ENCODE measurements at places on chromosomes 5 and 9.

DNA sequence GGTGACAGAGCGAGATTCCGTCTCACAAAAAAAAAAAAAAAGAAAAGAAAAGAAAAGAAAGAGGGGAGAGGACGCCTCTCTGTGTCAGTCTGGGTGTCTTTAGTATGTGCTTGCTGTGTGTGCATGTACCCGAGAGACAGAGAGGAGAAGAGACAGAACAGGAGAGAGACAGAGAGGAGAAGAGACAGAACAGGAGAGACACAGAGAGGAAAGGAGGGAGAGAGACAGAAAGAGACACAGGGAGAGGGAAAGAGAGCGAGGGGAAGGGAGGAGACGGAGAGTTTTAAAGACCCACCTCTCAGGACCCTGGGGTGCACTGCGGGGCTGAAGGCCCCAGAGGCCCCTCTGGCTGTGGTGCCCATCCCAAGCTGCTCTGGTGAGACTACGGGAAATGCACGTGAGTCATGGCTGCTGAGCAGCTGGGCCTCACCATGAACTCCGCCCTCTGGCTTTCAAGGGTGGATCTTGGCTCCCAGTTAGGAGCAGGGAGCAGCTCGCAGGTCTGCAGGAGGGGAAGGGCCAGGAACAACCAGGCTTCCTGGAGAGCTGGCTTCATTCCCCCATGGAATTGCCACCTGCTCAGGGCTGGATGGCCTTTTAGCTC is 7.9 kb downstream of the SLC6A3 start:
- DNase-seq, result peak; percentile 81

DNA sequence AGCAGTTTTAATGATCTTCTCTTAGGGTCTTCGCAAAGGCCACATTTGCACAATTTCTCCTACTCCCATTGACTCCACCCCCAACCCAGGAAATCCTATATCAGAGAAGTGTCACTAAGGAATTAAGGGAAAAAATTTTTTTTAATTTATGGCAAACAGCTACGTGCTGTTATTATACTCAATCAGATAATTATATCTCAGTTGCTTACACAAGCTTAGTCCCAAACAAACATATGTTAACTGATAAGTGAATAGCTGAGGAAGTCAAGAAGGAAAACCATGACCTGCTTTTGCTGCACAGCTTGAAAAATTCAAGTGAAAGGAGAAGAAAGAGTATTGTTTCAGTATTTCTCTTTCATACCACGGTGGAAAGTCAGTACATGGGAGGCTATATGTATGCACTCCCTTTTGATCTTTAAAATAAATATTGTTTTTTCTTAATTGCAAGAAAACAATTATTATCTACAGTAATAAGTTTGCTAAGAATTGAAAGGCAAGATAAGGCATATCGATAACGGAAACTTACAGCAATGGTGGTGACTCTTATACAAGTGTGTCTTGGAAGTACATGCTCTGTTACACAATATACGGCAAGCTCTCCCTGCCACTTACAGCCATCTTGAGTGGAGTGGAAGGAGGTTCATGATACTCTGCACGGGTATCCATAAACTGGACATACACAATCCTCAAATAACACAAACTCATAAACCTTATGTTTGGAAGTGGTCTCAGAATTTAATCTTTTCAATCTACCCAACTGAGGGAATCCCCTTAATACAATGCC is 167.9 kb upstream of the FREM1 start:
- no peak for DNase-seq

GRCh38 chr5:38045446-38045845 is 205.6 kb upstream of the GDNF start:
- DNase-seq, result no peak

DNA sequence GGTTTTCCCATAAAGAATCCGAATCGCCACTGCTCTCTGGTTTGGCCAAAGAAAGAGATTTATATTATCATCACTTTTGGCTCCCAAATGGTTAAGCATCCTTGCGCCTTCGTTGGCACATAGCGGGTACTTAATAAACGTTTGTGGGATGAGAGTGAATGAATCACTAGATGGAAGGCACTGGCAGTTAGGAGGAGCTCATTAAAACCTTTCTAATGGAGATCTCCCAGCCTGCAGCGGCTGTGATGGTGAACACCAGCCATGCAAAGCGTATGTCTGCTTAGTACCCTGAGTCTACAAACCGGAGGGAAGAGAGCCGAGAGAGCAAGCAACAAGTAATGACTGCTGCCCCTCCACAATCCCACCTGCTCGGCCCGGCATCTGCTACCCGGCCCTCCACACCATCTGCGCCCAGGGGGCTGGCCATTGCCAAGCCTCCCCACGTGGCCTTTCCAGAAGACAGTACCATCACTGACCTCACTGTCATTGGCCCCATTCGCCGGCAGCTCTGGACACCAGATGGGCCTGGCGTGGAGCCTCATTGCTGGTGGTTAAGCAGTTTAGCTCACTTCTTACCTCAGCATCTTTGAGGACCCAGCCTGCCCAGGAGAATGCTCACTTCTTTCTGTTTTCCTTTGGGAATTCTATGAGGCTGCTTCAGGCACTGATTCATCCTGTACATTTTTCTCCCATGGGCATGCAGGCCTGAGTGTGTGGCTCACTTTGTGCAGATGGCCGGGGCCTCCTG is 39.3 kb upstream of the ANKRD33B start:
- DNase-seq, result no peak

DNA sequence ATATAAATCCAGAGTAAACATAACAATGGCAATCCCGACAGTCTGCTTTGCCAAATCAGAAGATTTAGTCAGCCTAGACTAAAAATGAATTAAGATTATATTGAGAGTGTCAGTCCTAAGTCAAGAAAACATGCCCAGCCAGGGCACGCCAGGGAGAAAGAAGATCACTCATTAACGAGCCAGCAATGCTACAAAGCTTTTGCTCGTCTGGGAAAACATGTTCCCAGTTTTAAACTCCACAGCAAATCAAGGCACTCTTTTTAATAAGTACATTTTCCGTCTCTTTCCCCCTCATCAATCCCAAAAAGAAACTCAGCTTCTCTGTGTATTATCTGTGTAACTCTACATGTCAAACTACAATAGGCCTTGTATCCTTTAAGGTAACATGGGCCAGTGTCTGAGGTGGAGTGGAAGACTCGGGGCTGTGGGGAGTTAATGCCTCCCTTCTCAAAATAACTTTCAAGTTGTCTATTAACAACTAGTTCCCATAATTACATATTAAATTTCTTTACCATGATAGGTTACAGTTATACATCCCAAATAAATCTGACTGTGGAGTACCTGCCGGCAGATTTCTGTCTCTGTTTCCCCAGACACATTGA is 40.9 kb downstream of the NFIB start:
- DNase-seq, result no peak

DNA sequence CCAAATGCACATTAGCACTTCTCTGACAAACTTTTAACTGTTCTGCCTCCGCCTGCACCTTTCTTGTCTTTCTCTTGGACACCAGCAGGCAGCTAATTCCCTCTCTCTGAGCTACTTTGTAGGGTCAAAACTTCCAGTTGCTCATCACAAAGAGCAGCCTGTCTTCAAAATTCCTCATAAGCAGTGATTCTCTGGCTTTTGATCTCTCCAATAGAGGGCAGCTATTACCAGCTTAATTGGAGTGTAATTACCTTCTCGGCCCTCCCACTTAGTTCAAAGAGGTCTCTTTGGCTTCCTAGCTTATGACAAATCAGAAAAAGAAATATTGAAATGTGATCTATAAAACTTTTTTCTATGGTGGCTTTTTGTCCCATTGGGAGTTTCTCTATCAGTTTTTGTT is 43.6 kb upstream of the RAD23B start:
- DNase-seq, result peak; percentile 75

GRCh38 chr5:95083606-95084005 is 201.3 kb downstream of the MCTP1 start:
- no peak for DNase-seq

- no peak for DNase-seq
Observed at GRCh38 chr5:104840284-104840683, 1277.7 kb upstream of the NUDT12 start.

GRCh38 chr5:40801771-40802562 is 3.8 kb upstream of the PRKAA1 start:
- DNase-seq, result no peak

- DNase-seq, result no peak
Observed at GRCh38 chr5:31107091-31107518, 86.4 kb upstream of the CDH6 start.
